HTR-8/SVneo (cell line): ENCODE measurements at places on chromosomes 6 and 20.

GRCh38 chr6:63868351-63868750 is 232.7 kb downstream of the PHF3 start:
- DNase-seq = no peak

- DNase-seq = peak; percentile 83
These were observed 158.4 kb downstream of the OR2B2 start for GRCh38 chr6:27753668-27754407.

GRCh38 chr6:149457316-149457884 is 27.4 kb downstream of the ZC3H12D start:
- no peak for DNase-seq

- DNase-seq = peak; percentile 51
These were observed 19.2 kb downstream of the TUBB2B start for GRCh38 chr6:3208098-3208774.

- DNase-seq = no peak
These were observed 3.1 kb upstream of the ATXN1 start for GRCh38 chr6:16764188-16764950.

DNA sequence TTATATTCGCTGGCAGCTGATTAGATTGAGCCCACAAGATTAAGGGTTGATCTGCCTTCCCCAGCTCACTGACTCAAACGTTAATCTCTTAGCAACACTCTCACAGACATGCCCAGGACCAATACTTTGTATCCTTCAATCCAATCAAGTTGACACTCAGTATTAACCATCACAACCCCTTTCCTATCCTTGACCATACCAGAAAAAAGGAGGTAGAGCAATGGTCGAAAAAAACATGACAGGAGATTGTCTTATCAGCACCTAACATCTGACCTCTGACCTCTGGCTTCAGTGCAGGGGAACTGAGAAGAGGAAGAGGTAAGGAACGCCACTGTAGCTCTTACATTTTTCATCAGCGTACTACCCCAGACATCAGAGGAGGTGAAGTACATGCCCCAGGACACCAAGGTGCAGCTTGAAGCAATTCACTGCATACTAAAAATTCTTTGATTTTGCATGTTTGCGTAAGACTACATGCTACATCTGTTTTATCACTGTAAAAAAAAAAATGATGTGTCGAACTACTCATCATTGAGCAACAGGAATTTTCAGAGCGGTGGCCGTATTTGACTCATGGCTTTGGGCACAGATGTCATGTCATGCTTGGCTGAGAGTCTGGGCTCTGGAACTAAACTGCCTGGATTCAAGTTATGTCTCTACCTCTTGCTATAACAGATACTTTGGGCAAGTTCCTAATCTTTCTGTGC is 188.0 kb upstream of the TAB2 start:
- no peak for DNase-seq

DNA sequence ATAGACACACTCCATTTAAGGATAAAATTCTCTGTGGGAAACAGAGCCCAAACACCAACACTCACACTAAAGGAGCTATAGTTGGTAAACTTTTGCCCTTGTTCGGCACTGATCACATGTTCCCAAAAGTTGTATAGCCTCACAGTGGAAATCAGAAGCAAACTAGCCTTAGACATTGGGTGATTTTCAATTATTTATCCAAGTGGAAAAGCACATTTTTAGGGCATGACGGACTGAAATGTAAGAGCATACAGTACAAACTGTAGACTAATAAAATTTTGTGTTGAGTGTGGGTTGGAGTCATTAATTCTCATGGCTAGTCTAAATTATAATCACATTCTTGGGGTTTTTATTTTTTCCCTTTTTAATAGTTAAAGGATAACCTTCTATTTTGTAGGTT is 202.4 kb downstream of the MOXD1 start:
- no peak for DNase-seq

GRCh38 chr6:5781966-5782556 is 224.7 kb downstream of the NRN1 start:
- DNase-seq = no peak

- no peak for DNase-seq
These were observed 14.1 kb upstream of the SIRPB2 start for GRCh38 chr20:1505361-1505760.

DNA sequence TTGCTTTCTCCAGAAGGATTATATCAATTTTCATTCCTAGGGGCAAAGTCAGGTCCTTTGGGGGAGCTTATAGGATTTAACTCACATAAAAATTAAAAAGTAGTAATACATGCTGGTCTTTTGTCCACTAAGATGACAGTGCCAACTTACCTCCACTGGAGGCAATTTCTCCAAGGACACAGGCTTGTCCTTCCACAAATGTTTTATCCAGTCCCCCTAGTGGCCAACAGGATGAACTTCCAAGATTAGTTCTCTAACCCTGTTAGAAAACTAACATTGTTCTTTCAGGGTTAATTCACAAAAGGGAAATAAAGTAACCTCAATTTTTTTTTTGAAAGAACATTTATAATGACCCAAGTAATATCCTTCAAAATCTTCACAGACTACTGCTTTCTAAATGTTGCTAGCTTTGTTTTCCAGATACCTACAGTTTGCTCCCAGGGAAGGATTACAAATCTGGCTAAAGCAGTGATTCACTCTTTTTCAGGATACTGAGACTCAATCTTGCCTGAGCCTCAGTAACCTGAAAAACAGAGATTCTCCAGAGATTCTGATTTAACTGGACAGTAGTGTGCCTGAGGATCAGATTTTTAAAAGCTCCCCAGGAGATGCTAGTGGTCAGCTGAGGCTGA is 31.7 kb upstream of the UBR2 start:
- peak; percentile 78 for DNase-seq

GRCh38 chr6:11994875-11995461 is 17.1 kb upstream of the HIVEP1 start:
- no peak for DNase-seq

- no peak for DNase-seq
These were observed 23.5 kb downstream of the KIZ start for GRCh38 chr20:21149344-21149743.
